ENCODE measurements at places on chromosomes 7 and 10.
A peak's percentile ranks its signal among the peaks of the same experiment; 100 is the strongest.

- peak; percentile 17 for DNase-seq
Measured at GRCh38 chr7:77580762-77581350, 43.8 kb downstream of the PTPN12 start.

DNA sequence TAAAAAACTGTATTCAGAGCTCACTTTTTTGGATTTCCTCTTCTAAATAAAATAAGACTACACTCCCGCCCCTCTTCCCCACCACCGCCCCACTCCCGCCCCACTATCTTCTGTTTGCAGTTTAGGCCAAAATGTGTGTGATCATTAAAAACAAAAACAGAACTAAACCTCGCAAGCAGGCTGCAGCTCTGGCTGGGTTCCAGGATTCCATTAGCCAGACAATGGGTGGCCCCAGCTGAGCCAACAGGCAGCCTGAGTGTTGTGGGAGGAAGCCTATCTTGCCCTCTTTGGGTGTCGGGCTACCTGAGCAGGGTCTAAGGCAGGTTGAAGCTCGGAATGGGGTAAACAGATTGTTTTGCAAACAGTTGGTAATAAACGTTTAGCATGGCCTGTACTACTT, 41.7 kb downstream of the ARL4A start:
- peak; percentile 72 for DNase-seq

DNA sequence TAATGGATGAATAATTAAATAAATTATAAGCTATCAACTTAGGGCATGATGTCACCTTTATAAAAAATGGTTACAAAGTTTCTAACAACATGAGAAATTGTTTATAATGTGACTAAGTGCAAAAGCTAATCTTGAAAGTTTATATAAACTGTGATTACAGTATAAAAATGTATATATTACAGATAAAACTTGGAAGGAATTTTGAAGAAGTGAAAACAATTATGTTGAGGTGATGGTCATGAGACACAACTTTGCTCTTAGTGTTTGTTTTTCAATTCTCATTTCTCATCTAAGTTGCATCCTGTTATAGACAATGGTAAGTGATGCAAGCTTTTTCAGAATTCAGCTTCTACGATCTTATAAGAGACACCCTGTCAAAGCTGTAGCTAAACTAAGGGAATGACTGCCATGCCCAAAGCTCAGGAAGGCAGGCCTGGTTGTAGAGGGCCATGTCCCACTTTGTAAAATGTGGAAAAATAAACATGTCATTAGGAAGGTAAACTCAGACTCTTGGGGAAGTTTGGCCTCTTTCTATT, 23.9 kb downstream of the MACC1 start:
- no peak for DNase-seq

DNA sequence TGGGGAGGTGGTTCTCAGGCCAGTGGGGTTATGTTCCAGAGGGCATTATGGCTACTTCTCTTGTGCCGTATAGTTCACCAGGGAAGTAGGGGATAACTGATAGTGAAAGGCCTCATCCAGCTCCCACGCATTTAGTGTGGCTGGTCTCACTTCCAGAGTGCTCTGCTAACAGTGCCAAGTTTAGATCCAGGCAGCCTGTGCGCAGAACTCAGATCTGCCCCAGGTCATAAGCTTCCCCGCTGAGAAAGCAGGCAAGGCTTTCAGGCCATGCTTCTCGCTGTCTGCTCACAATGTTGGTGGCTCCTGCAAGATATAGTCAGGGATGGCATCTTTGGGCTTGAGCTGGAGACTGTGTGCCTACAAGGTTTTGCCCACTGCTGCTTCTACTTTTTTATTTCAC, 11.3 kb downstream of the AGK start:
- DNase-seq: no peak

- DNase-seq: no peak
Measured at GRCh38 chr10:12186323-12186722, 9.4 kb downstream of the NUDT5 start.

DNA sequence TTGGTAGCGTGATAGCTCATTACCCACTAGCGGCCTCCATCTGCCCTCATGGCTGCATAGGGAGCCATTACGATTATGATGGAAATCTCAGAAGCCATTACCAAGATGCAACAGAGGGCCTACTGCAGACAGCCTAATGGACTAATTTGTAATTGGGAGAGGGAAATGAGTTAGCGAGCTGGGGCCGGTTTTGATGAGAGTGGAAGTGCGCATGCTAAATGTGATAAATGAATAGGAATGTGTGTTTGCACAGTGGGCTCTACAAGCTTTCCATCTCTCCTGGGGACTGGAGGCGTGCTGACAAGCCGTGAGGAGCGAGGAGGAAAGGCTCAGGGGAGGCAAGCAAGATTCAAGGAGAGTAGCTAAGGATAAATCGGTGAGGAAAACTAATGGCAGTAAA, 644.5 kb upstream of the GALNT17 start:
- DNase-seq: no peak

DNA sequence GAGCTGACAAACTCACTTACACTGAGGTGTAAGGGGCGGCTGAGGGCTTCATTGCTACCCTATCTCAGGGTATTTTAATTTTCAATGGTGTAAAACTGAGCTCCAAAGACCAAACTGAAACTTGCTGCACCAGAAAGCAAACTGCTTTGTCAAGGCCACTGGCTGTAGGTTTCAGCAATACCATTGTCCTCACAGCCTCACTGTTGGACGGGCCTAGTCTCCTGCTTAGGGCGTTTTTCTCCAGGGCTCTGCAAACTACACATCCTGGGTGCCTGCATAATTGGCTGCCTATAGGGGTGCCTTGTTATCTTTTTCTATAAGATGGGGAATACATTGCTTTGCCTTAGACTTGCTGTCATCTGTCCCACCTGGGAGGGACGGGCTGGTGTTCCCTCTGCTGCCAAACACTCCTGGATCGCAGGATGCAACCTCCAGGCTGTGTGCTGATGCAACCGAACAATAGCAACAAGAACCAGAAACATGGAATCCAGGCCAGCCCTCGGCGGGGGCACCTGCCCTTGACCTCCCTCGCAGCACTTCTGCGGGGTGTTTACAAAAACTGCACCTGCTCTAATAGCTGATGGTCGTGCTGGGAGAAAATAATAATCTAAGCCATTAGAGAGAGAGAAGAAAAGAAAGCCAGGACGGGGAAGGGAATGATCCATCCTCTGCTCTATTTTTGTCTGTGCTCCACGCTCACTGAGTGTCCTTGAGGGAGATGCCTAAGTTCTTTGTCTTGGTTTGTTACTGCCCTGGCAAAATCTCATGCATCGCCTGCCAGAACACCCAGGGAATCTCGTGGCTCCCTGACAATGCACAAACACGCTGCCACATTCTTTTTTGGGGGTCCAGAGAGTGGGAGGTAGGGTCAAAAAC, 104.5 kb downstream of the GALNT17 start:
- DNase-seq: no peak

DNA sequence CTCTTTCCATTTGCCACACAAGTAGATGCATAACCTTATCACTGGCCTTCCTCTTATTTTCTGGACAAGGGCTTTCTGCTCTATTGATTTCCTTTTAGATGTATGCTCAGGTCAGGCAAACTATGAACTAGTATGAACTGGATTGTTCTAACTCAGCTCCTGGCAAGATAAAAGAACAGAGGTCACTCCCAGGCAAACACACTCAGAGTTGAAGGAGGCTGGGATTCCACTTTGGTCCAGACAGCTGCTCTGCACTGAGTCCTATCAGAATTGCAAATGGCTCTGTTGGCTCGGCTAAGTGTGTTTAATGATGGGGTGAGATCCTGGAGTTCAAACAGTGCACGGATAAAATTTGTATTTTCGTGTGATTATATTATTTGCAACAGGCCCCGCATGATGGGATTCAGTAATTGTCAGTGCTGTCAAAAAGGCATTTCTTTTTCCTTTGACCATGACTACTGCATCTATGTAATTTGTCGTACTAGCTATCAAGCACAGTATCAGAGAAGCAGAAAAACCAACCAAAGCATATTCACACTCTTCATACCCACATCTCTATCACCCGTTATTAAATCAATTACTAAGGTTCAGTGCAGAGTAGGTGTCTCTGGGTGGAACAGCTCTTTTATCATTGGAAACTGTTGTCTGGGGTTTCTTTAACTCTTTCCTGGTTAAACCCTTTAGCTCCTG, 288.1 kb upstream of the PRKCQ start:
- no peak for DNase-seq
